ENCODE measurements at places on chromosomes 6 and 20.

DNA sequence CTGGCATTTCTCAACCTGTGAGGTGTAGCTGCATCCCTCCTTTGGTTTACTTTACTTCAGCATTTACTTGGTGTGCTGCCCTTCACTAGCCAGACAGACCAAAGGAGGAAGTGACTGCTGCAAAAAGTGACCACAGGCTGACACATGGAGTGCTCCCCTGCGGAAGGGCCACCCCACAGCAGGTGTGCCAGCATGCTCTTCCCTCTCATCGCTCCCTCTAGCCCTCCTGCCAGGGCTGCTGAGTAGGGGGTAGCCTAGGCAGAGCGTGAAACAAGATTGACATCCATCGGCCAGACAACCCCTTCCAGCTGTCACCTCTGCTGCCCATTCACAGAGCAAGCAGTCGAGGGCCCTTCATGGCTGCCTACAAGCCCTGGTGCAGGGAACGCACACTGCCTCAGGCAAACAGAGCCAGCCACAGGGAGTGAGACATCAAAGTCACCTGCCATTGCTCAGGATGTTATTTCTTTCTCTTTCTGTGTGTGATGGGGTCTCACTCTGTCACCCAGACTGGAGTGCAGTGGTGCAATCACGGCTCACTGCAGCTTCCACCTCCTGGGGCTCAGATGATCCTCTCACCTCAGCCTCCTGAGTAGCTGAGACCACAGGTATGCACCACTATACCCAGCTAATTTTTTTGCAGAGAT, 102.0 kb upstream of the RPS6KA2 start:
- DNase-seq, result no peak

- no peak for DNase-seq
Measured at GRCh38 chr6:28633445-28634215, 107.9 kb downstream of the GPX5 start.

DNA sequence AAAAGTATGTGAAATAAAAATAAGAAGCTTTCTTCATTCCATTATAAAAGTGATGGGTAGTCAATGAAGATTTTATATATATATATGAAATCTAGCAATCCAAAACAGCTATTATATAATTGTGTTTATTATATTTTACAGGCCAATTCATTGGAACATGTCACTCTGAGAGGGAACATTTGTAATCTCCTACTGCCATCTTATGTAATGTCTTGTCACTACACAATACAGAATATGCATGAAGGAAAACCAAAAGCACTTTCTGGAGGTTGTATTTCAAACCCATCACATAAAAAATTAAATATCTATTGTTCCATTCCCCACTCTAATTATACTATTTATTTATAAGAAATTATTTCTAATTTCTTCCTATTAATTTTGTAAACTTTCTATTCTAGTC, 31.5 kb upstream of the IRAK1BP1 start:
- DNase-seq, result peak; percentile 45

- DNase-seq, result peak; percentile 94
Measured at GRCh38 chr6:11315743-11316437, 83.4 kb upstream of the NEDD9 start.

DNA sequence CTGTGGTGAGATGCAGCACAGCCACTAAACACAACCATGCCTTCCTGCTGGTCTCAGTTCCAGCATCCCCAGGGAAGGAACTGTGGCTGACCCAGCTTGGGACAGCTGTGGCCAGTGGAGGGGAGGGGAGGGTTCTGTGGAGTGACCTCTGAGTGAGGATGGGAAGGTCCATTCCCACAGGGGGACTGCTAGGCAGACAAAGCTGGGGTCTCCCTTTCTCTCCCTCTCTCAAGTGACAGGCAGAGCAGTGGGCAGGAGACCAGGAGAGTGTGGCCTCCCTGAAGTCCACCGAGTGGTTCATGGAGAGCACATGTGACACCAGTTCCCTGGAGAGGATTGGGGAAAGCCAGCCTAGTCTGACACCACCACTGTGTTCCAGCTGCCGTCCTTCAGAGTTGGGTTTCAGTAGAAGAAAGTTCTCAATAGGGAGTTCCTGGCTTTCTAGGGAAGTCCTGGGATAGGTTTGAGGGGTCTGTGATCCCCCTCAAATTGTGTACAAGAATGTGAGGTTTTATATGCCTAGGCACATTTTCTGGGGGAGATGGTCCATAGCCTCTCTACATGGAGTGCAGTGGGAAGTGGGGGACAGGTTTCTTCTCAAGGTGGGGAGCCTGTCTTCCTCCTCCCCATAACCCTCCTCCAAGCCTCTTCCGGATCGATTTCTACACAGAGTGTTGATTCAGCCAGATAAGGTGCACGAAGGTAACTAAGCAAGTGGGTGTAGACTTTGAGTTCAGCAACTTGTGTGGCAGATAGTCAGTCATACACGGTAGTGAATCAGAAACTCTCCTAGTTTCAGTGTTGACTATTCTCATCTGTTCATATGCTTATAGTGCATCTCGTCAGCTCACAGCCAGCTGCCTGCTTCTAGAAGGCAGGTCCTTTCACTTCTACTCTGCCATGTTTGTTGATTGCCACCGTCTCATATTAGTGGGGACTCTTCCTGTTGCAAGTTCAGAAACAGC, 18.9 kb downstream of the MANBAL start:
- DNase-seq, result peak; percentile 84

DNA sequence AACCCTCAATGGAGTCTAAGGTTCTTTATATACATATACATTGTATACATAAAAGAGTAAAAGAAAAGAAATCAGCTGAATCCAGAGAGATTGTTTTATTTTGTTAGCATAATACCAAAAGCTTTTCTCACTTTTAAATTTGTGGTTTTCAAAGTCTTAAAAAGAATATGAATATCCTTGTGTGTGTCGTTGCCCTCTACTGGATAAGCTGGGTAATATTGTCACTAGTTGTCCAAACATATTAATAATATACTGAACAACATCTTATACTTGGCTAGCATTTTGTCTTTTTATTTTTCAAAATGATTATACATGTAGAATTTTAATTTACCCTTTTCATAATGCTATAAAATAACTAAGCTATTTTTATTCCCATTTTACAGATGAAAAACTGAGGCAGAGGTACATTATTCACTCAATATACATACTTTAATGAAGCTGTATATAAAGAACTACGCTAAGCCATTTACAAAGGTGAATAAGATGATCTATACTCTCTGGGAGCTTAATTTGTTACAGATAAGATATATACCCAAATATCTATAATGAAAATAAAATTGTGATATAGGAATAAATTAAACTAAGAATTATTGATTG, 531.7 kb downstream of the TFAP2B start:
- peak; percentile 29 for DNase-seq

All from epithelial cell of esophagus (primary cell).